ENCODE measurements at places on chromosomes 5 and 9.
A peak's percentile ranks its signal among the peaks of the same experiment; 100 is the strongest.

GRCh38 chr9:2355697-2355983 is 265.9 kb upstream of the VLDLR start:
- DNase-seq, result no peak

DNA sequence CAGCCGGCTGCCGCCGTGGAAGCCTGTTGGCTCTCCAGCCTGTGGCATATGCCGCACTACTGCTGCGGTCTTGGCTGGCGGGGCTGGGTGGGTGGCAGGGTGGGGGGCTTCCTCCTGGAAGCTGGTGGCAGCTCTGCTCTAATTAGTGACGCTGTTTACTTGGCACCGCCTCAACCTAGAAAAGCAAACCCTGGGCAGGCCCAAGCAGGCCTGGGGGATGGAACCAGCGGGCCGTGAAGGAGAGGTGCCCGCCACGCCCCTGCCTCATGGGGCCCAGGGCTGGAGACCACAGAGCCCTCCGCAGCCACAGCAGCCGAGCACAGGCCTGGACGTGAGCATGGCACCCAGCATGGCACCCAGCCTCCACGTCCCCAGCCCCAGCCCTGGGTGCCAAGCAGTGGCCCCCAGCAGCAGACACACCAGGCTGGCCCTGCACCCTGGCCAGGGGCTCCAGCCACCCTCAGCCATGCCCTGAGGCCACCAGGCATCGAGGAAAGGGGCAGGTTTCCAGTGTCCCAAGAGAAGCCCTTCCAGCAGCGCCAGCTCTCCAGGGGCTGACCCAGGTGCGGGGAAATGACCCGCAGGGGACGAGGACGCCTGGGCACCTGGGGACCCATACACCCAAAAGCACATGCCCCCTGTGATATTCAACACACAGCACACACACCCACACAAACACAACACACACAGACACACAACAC is 5.4 kb upstream of the CCDC187 start:
- DNase-seq, result no peak

GRCh38 chr5:150653762-150654556 is 7.1 kb upstream of the MYOZ3 start:
- DNase-seq, result no peak

- peak; percentile 72 for DNase-seq
Measured at GRCh38 chr5:151214614-151215545, 9.0 kb downstream of the CCDC69 start.

- peak; percentile 95 for DNase-seq
Measured at GRCh38 chr9:123929870-123930831, at the start of gene DENND1A. Gene DENND1A, minus strand, starts transcription at chr9:123930126. Its CDS starts 221 bp downstream, at chr9:123929905.

DNA sequence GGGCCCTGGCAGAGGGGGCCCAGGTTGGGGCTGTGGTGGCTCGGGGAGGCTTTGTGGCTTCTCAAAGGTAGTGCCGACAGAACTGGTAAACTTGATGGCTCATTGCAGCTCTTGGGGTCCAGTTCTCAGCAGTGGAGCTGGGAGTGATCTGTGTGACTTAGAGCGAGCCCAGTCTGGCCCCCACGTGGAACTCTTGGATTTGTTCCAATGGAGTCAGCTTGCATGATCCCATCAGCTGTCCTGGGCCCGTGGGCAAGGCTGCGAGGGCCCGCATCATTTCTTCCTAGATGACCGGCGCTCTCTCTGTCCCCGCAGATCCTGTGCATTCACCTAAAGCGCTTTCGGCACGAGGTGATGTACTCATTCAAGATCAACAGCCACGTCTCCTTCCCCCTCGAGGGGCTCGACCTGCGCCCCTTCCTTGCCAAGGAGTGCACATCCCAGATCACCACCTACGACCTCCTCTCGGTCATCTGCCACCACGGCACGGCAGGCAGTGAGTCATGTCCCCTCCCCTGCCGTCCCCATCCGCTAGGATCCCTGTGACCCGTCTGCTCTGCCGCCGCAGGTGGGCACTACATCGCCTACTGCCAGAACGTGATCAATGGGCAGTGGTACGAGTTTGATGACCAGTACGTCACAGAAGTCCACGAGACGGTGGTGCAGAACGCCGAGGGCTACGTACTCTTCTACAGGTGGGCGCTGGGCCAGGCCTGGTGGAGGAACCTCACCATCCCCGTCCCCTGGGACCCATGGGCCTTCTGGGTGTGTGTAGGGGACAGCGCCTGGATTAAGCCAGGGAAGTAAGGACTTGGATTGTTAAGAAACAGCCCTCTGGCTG is 39.2 kb downstream of the USP20 start:
- DNase-seq, result no peak

DNA sequence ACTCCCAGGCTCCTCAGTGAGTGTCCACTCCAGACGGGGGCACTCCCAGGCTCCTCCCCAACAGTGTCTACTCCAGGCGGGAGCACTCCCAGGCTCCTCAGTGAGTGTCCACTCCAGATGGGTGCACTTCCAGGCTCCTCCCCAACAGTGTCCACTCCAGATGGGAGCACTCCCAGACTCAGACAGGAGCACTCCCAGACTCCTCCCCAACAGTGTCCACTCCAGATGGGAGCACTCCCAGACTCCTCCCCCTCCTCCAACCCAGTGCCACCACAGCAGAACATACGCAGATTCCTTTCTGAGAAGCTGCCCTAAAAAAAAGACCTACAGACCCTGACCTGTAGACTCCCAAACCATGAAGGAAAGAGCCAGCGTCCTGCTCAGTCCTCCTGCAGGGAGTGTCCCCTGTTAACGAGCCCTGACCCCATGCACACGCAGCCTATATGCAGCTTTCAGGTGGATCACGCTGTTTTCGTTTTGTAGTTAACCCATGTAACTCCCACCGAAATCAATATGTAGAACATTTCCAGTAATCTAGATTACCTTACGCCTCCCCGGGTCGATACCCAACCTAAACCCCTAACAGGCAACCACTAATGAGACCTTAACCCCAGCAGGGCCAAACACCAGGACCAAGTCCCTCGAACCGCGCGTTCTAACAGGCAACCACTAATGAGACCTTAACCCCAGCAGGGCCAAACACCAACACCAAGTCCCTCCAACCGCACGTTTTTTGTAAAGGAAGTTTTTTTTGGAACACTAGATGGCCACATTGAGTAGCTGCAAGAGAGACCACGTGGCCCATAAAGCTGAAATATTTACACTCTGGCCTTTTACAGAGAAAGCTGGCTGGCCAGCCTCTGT is 15.7 kb downstream of the PNPLA7 start:
- no peak for DNase-seq

- DNase-seq, result no peak
Measured at GRCh38 chr5:158840193-158840592, 259.5 kb downstream of the EBF1 start.

GRCh38 chr5:140020601-140021177 is 22.4 kb downstream of the NRG2 start:
- DNase-seq, result no peak

DNA sequence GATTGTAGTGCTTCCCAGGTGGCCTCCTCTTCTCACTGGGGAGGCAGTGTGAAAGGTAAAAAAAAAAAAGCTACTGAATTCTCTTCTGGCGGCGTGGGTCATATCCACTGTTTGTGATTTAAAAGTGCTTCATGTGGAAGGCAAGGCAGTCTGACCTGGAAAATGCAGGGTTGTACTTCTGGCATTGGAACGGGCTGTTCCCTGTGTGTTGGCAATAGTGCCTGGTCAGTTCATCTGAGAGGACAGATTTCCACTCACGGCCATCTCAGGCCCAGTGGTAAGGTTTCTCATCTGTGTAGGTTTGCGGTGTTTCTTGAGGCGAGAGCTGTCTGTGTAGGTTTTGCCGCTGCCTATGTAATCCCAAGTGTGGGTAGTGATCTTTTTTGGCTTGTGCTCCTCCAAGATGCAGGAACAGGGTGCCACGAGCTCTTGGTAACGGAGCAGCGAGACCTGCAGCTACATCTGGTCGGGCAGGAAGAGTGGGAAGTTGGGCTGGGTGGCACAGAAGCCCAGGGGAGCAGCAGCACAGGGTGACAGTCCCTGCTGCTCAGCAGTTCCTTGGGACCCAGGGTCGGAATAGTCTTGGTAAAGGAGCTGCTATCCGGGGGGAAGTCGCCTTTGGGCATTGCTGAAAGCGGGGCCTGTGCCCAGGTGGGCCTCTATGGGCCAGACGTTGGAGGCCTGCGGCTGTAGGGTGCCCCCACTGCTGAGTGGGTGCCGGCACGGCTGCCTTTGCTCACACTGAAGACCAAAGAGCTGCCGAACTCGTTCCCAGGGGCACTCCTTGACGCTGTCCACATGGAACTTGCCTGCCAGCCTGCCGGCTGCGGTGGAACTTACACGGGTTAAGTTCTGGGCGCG is 11.2 kb downstream of the RCL1 start:
- no peak for DNase-seq

- DNase-seq, result no peak
Measured at GRCh38 chr5:92637960-92638359, 943.1 kb downstream of the NR2F1-AS1 start.

- no peak for DNase-seq
Measured at GRCh38 chr9:121902461-121903135, 190.5 kb downstream of the TTLL11 start.

DNA sequence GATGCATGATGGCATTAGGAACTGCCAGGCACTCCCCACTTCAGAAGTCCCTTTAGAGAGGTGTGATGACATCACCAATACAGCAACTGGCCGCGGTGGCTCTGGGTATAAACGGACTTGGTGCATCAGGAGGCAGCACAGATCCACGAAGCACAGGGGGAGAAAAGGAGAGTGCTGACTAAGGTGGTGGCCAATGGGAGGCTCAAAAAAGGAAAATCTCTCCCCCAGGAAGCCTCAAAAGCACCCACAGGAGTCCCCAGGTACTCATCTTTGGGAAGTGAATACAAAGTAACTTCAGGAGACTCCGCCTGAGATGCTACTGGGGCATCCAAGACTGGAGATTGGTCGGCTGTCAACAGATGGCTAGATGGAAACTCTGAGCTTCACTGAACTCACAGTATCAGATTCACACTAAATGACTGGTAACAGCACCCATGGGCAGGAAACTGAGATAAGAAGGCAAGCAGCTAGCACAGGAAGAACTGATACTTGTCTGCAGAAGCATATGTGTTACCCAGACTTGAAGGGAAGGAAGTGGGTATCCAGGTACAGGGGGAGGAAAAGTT is 7.6 kb downstream of the TTC39B start:
- peak; percentile 84 for DNase-seq

- DNase-seq, result no peak
Measured at GRCh38 chr9:136334541-136334940, 7.2 kb downstream of the GPSM1 start.

- DNase-seq, result no peak
Measured at GRCh38 chr5:58138791-58139190, 321.1 kb downstream of the PLK2 start.

GRCh38 chr9:114371973-114372917 is 15.5 kb downstream of the AKNA start:
- peak; percentile 76 for DNase-seq

DNA sequence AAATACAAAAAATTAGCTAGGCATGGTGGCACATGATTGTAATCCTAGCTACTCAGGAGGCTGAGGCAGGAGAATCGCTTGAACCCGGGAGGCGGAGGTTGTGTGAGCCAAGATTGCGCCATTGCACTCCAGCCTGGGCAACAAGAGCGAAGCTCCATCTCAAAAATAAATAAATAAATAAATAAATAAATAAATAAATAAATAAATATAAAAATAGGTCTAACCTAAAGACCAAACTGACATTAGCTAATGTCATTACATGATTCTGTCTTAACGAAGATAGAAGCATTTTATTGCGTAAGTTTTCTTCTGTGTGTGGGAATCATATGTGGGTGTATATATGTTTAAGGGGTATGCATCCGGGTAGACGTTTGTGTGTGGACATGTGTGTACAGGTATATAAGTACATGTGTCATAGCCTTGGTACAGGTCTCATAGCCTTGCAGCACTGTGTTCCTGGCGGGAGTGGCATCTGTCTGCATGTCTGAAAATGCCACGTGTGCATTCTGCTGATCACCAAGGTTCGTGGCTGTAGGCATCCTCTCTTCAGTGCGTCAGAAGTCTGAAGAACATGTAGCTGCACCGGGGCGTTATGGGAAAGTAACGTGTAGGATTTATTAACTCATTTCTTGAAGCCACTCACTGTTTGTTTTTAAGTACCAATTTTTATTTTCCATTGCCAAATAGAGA is 298.1 kb downstream of the NR3C1 start:
- DNase-seq, result peak; percentile 65

- peak; percentile 91 for DNase-seq
Measured at GRCh38 chr5:181261320-181262049, 542 bp upstream of the TRIM52 start.

- peak; percentile 97 for DNase-seq
Measured at GRCh38 chr5:68433923-68434879, 218.6 kb downstream of the PIK3R1 start.

DNA sequence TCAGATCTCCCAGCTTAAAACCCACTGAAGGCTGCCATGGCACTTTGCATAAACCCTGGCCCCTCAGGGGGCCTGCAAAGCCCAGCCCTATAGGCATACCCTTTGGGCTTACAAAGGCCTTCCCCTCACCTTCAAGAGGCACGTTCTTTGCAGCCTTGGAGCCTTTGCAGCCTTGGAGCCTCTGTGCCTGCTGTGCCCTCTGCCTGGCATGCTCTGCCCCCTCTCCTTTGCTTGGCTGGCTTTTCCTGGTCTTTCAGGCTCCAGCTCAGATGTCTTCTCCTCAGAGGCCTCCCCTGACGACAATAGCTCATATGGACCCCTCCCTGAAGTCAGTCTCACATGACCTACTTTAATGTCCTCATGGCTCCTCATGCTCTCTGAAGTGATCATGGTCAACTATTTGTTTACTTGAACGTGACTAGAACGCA is 60.3 kb downstream of the CXXC5 start:
- DNase-seq, result no peak

GRCh38 chr5:54988218-54988617 is 2.8 kb upstream of the ESM1 start:
- DNase-seq, result no peak

- DNase-seq, result peak; percentile 82
Measured at GRCh38 chr5:157266286-157267007, 524 bp downstream of the CYFIP2 start.

DNA sequence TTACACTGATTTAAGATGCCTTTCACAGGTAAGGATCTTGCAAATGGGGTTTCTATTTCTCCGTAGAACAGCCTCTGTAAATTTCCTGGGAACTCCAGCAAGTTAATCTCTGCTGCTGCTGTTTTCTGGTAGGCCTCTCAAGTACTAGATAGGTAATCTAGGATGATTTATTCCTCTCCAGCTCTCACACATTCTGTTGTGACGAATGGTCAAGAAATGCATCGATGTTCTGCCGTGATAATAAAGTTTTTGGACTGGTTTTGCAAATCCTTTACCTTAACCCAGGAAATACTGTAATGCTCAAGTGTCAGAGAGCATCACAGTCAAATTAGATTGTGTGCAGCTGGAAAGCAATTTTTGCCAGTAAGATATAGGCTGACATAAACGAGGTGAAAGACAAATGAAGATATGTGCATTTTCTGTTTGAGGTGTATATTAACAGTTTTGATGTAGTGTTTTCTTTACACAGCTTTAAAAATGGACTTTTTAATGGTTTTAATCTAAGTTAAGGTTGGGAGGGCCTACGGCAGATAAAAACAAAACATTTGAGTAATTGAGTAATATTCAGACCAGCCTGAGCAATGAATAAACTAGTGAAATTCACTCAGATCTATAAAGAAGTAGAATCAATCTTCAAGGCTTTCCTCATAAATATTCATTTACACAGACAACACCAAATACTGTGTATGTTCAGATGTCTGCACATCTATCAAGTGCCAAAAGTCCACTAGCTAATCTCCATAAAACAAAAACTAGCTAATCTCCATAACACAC is 300.6 kb upstream of the EDIL3 start:
- DNase-seq, result no peak

- no peak for DNase-seq
Measured at GRCh38 chr5:143843461-143843860, 31.5 kb downstream of the HMHB1 start.
